ENCODE measurements at places on chromosomes 6 and 20.

GRCh38 chr6:91462241-91462640 is 875.4 kb upstream of the MAP3K7 start:
- no peak for DNase-seq

DNA sequence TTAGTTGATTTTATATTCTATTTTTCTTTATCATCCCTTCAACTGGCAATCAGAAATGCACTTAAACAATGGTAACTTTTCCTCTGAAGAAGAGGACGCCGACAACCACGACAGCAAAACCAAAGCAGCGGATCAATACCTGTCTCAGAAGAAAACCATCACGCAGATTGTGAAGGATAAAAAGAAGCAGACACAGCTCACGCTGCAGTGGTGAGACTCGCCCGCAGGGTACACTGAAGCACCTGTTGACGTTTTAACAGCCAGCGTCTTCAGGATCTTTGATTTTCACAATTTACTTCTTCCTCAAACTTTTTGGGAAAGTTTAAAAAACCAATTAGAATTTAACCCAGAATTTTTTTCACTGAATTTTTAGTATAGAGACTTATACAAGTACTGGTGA is 701 bp downstream of the RFX6 start:
- no peak for DNase-seq

DNA sequence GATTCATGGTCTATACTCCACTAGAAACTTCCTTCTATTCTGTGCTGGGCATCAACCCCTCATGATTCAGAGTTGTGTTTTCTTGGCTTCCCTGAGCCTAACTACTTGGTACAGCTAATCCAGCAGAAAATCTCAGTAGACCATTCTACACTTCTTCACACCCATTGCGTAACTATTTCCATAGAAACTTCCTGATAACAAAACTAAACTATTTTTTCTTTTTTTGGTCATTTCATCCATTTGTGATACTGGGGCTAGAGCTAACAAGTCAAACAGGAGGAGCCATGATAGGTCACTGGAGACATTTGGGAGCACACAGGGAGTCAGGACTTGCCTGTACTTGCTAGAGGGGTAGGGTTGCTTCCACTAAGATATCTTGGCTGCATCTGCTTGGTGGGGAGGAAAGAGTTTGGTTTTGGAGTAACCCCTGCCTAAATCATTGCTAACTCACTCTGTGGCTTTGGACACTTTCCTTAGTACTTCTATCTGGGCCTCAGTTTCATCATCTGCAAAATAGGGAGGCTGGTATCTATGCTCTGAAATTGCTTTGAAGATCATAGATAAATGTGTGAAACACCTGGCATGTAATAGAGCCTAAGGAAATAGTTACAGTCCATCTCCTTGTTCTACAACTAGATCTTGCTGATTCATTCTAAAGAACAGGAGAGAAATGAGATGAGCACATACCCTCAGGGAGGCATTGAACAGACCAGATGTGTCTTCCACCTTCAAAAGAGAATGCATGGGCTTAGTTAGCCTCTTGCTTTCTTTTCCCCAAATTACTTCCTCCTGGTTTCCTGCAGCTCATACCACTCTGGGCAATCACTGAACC is 127.9 kb upstream of the ADGRF1 start:
- DNase-seq: no peak

DNA sequence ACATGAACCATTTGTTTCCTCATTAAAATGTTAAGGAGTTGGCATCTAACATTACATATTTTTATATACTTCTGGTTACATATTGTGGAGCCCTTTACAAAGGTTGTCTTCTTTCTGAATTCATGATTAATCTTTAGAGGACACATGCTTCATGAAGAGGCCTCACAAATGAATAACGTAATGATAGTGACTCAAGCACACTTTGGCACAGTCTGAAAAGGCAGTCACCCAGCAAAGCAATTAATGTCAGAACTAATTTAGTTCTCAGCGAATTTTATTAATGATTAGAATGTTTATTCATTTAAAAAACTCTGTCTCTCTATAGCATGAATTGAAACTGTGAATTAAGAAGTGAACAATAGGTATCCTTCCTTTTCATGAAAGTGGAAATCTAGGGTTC is 854.2 kb downstream of the PHF3 start:
- no peak for DNase-seq

GRCh38 chr20:21682521-21682954 is 22.9 kb upstream of the PAX1 start:
- DNase-seq: no peak

DNA sequence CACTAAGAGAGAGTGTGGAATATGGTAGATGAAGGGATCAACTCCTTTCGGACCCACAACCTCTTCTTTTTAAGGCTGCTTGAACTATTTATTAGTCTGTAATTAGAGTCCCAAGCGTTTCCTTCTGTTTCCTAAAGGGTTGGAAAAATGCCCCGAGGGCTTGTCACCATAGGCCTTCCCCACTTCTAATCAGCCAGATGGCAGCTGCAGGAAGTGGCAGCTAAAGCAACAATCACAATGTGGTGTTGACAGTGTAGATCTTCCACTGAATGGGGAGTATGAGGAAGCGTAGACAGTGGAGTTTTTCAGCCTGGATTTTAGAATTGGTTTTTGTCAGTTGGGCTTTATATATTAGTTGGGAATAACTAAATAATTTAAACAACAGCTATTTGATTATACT is 40.6 kb downstream of the SLC35D3 start:
- no peak for DNase-seq

DNA sequence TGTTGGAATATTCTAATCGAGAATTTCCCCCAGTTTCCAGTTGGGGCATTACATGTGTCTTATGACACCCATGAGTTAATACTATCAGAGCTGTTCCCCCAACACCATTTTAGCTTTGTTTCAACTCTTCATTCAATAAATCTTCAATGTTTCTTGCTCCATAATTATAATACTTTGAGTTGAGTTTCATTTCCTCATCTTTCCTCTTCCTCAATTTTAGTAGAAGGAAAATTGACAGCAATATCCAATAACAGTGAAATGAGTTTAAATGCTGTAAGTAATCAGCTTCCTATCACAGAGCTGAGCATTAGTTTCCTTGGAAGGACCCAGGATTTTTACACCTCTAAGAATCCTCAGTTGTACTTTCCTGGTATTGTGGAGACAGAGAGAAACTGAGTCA is 1.0 kb upstream of the STMND1 start:
- DNase-seq: no peak

- DNase-seq: no peak
These were observed 296.1 kb downstream of the ZFAND3 start for GRCh38 chr6:38115626-38116008.

- DNase-seq: no peak
These were observed 73.3 kb upstream of the CD93 start for GRCh38 chr20:23159256-23159946.

Measured in T-cell (primary cell).